ENCODE measurements at places on chromosomes 2 and 18.

- no peak for ATAC-seq
Observed at GRCh38 chr18:62536005-62536404, 13.2 kb downstream of the ZCCHC2 start.

DNA sequence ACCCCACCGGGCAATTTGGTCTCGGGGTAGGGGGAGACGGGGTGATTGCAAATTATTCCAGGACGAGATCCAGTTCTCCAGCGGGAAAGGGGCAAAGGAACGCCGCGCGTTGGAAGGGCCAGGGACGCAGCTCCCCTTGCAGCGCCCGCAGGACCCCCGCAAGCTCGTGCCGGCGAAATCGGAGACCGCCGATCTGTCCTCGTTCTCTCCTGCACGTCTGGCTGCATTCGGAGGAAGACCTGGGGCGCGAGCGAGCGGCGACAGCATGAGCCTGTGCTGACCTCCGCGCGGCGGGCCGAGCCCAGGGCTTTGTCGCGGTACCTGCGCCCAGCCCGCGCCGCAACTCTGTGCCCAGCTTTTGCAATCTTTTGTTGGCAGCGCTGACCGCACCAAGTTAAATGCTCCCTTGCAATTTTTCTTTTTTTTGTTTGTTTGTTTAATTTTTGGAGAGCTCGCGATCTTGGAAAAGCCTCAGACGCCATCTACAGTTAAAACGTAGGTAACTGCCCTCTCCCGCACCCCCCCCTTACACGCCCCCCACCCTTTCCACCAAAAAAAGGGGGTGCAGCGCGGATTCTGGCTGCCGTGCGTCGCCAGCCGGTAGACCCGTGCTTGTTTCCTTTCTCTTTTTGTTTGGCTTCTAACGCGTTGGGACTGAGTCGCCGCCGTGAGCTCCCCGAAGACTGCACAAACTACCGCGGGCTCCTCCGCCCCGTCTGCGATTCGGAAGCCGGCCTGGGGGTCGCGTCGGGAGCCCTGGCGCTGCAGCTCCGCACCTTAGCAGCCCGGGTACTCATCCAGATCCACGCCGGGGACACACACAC is 667 bp downstream of the TRIB2 start:
- ATAC-seq = peak; percentile 37

DNA sequence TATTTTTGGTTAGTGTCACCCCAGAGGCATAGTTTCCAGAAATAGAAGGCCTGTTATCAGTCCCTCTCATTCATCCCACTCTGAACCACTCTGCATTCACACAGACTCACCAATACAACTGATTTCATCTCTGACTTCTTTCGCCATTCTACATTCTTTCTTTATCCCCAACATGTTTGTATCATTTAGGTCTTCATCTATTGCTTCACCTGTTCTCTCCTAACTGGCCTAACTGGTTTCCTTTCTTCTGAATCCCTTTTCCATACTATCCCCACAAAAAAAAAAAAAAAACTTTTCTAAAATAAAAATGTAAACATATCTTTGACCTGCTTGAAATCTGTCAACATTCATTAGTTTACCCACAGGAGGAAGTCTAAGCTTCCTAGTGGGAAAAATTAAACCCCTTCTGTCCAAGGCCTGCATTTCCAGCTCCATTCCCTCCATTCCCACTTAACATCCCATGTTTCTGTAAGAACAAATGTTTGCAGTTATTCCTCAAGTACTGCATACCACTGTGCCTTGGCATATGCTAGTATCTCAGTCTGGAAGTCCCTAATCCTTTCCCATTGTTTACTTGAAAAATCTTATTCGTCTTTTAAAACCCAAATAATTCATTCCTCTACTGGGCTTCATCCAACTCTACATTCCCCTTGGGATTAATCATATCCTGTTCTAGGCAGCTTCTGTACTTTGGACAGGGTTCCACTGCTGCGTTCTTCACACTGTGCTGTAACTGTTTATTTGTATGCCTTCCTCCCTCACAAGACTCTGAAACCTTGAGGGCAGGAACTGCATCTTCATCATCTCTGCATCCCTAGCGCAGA is 68.5 kb downstream of the FIGN start:
- ATAC-seq = peak; percentile 94

- ATAC-seq = no peak
Observed at GRCh38 chr2:95006588-95006987, 18.9 kb upstream of the MAL start.

- ATAC-seq = no peak
Observed at GRCh38 chr2:71781695-71782228, 328.4 kb downstream of the DYSF start.

DNA sequence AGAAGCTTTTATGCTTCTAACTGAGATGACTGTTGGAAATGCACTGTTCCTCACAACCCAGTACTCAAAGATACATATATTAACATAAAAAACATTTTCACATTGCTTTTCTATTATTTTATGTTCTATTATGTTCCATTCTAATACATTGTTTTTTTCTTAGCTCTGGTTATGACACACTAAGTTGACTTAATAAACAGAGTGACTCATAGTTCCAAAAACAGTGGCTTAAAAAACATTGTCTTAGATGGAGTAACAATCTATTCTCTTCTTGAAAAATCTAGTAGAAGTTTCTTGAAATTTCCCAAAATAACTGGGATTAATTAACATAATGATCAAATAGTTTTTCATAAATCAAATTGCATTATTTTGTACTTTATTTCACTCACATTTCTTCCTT is 328.2 kb upstream of the LRATD1 start:
- no peak for ATAC-seq

- peak; percentile 92 for ATAC-seq
Observed at GRCh38 chr2:64750817-64751285, 97.1 kb upstream of the SERTAD2 start.

DNA sequence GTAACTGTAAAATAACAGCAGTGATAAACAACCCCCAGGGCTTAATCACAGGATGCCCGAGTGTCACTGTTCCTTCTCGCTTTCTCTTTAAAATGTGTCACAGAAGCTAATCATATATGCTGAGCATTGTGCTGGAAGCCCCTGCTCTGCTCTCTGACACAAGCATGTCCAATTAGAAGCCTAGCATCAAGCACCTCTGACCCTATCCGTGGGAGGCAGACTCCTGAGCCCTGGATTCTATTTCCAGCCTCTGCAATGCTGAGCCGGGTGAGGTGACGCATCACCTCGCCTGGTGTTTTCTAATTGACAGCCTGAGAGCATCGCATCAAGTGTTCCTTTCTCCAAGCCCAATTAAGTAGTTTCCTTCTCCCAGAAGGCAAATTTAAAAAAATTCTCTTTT is 19.7 kb upstream of the SCG2 start:
- ATAC-seq = no peak

DNA sequence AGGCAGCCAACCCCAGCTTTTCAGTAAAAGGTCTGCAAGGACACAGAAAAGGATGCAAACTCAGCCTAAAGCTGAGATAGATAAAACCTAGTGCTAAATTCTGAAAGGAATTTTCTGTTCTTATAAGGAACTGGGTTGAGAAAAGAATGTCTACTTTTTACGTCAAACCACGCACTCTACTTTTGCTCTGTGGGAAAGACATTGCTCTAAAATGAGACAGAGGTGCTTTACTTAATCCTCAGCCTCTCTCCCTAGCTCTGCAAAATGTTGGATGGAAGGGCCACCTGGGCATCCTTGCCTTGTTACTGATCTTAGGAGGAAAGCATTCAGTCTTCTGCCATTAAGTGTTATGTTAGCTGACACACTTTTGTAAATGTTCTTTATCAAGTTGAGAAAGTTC is 72.1 kb upstream of the LINC00305 start:
- ATAC-seq = no peak

GRCh38 chr2:106540886-106541285 is 53.7 kb downstream of the CD8B2 start:
- ATAC-seq = no peak

DNA sequence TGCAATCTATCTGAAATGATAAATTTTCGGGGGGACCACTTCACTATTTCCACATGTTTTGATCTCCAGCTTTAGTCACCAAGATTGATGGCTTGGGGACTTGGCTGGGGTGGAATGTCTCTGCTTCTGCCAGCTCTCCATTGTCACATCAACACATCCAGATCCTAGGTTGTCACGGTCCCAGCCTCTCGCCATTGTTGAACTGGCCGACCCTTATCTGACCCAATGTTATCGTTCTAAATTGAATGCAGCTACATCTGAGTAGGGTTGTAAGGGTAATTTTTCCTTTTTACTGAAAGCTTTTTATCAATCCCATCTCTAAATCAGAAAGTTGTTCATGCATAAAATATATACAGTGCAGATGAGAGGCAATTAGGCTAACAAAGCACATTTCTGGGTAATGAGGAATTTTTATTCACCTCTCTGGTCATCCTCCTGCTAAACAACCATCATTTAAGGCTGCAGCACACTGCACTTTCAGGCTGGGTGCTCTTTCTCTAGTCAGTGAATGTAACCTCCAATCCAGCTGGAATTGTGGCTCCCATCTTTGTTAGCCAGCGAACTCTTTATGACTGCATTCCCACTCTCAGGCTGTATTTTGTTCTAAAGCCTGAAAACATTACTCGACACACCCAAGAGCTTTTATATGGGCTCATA is 128.2 kb downstream of the COL4A4 start:
- ATAC-seq = no peak

GRCh38 chr2:12054956-12055618 is 308.7 kb downstream of the LPIN1 start:
- no peak for ATAC-seq

DNA sequence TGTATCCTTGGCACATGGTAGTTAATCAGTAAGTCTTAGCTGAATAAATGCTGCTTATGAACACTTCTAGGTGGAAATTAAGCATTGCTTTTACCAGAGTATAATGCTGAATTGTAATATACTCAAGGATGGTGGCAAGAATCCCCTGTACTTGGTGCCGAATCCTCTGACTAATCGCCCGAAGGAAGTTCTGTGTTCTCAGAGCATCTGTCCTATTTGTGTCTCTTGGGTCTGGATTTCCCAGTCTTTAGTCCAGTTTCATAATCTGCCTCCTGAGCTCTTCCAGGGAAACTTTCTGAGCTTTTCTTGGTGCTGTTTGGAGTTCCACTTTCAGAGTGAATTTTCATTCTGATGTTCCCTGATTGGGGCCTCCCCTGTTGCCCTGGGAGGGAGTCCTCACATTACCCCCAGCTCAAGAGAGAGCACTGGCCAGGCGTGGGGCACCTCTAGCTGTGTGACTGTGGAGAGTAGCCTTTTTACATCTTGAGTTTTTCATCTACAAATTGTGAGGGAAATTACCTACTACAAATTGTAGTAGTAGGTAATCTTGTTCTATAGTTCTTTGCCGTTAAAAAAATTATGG is 144.9 kb downstream of the LTBP1 start:
- no peak for ATAC-seq

DNA sequence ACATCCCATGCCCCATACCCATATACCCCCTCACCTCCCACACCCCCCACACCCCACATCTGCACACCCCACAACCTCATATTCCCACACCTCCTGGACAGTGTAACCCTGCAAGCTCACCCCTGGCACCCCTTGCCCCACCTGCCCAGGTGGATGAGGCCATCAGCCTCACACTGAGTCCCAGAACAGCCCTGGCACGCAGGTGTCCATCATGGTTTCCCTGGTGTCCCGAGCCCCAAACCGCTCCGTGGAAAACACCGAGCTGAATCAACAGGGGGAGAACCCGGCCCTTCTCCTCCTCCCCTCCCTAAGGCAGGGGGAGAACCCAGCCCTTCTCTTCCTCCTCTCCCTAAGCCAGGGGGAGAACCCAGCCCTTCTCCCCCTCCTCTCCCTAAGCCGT is 415.6 kb upstream of the SALL3 start:
- no peak for ATAC-seq

- no peak for ATAC-seq
Observed at GRCh38 chr2:233476063-233476410, 90.5 kb downstream of the USP40 start.

GRCh38 chr2:144325086-144325485 is 194.8 kb downstream of the ZEB2 start:
- ATAC-seq = no peak

- ATAC-seq = peak; percentile 73
Observed at GRCh38 chr2:170815746-170816503, 762 bp upstream of the GAD1 start.

DNA sequence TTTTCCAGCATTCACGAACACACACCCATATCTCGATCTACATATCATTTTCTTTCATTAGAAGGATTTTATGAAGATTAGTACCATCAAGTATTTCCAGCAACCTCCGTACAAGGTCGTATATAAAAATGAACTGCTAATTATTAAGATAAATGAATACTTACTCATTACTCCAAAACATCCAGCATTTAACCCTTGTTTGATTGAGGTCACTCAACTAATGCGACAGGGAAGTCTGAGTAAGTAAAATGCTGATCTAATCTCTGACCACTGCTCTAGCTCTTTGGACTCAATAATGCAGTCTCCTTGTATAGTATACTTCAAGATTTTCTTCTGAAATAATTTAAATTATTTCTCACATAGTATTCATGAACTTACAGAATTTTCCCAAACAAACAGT is 2.0 kb downstream of the ABHD3 start:
- ATAC-seq = no peak

GRCh38 chr2:29130295-29130694 is 15.1 kb downstream of the CLIP4 start:
- ATAC-seq = peak; percentile 87

DNA sequence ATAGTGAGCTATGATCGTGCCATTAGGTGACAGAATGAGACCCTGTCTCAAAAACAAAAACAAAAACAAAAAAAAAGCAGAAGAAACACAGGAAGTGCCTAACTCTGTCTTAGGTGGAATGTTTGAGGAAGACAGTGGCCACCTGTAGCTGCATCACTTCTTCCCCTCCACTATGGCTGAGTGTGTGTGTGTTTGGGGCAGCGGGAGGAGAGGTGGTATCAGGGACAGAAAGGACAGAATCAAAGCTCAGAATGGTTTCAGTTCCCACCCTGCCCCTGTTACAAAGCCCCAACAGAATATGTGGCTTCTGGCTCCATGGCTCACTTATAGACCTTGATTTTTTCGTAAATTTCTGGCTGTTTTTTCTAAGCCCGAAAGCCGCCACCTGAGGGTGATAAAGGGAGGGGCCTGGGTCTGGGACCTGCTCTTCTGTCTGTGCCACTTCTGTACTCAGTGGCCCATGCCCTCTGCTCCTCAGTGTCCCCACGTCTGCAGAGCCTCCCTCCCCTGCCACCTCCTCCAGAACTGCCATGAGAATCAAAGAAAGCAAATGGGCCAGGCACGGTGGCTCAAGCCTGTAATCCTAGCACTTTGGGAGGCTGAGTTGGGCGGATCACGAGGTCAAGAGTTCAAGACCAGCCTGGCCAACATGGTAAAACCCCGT is 27.4 kb downstream of the SERTAD2 start:
- no peak for ATAC-seq

DNA sequence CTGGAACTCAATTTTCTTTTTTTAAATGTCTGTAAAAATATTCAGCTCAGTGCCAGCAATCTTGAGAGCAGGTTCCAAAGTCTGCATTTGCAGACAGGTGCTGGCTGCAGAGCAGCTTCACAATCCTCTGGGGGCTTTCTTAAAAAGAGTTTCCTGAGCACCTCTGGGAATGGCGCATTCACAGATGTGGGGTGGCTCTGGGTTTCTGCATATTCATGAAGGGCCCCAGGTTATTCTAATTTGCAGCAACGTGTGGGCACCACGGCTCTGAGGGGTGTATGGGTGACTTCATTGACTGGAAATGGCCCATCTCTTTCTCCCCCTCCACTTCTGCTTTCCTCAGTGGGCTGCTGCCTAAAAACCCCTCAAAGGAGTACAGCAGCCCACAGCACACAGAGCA is 225.0 kb upstream of the APCDD1 start:
- ATAC-seq = no peak

All from SK-N-SH treated with all-trans-retinoic acid at 6 μM for 48 hours (cell line).